ENCODE measurements at places on chromosomes 4 and X.

DNA sequence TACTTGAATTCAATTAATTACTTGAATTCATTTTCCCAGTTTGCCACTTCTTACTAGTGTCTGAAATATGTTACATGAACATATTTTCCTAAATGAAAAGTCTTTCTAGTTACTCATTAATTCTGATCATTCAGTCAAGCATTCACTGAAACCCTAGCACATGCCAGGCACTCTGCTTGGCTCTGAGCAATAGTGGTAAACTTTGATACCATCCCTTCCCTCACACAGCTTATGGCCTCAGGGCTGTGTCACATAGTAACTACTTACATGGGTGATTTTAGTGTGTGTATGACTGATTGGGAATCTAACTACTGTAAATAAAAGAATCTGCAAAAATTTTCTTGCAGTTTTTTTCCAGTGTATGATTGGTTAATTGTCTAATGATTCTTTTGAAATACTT, 32.7 kb downstream of the METAP1 start:
- no peak for DNase-seq

- DNase-seq, result no peak
Observed at GRCh38 chr4:116070283-116070682, 956.9 kb upstream of the NDST4 start.

DNA sequence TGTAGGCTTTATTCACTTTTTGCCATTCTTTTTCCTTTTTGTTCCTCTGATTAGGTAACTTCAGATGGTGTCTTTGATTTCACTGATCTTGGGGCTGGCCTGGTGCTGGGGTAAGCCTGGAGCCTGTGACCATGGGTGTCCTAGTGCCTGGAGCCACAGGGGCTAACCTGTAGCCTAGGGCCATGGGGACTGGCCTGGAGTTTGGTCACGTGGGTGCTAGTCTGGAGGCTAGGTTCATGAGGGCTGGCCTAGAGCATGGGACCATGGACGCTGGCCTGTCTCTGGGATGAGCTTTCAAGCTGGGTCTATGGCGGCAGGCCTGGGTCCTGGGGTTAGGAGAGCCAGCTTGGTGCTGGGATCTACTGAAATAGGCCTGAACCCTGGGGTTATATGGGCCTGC, 32.2 kb upstream of the ALG13 start:
- no peak for DNase-seq

GRCh38 chr4:7067452-7068278, at the start of gene GRPEL1:
TSS of gene GRPEL1 (minus strand) at chr4:7068064. CDS start at chr4:7068032, 32 bp downstream.
- DNase-seq, result peak; percentile 96

DNA sequence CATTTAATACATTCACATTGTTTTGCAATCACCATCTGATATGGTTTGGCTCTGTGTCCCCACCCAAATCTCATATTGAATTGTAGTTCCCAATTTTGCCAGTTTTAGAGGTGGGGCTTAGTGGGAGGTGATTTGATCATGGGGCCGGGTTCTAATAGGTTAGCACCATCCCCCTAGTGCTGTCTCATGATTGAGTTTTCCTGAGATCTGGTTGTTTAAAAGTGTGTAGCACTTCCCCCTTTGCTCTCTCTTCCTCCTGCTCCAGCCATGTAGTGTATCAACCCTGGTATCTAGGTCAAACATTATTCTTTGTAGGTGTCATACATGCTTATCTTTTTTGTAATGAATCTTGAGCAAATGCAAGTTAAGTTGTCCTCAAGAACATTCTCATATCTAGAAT, 83.3 kb upstream of the KIT start:
- DNase-seq, result no peak

- no peak for DNase-seq
Observed at GRCh38 chr4:123651066-123651465, 254.5 kb downstream of the SPRY1 start.

DNA sequence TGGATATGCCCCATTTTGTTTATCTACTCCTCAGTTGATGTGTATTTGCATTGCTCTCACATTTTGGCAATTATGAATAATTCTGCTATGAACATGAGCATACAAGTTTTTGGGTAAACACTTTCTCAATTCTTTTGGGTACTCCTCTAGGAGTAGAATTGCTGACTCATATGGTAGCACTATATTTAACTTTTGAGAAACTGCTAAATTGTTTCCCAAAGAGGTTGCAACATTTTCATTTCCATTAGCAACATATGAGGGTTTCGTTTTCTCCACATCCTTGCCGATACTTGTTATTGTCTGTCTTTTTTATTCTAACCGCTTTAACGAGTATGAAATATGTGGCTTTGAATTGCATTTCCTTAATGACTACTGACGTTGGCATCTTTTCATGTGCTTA, 185.4 kb downstream of the TSPAN5 start:
- no peak for DNase-seq

GRCh38 chrX:106702636-106703035, 23.9 kb upstream of the RNF128 start:
- DNase-seq, result no peak

DNA sequence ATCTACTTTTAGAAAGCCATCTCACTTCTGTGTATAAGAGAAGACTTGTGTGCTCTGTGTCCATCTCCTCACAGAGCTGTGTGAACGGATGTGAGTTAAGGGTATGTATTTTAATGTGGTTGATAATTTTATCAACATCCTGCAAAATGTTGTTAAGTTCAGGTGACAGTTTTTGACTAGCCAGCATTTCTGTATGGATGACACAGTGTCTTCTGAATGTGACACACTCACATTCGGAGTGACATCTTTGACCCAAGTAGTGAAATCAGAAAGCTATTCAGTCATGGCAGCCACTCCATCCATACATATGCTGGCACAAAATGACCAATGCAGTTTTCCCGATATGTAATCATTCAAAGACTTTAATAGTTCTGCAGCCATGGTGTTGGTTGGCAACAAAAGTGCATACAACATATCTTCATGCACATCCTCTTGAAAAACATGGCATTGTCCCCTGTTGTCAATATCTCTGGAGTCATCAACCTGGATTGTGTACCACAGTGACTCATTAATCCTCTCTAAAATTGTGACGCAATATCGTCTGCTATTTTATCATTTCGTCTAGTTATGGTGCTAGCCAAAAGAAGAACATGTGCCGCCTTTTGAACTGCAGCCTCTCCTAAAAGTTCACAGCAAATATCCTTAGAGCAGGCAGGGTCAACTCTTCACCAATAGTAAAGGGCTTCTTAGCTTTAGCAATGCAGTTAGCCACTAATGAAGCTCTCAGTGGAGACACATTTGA, 6.8 kb upstream of the FGF2 start:
- no peak for DNase-seq

DNA sequence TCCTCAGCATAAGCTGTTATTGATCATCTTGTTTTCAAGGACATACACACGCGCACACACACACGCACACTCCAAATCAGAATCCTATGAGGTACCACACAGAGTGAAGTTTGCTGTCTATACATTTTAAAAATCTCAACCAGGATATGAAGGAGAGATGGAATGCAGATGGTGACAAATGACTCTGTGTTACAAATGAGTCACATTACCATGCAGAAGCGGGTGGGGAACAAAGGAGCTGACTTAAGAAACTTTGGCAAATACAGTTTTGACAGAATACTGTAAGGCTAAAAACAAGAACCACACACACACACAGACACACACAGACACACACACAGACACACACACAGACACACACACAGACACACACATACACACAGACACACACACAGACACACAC, 81.7 kb downstream of the RELL1 start:
- no peak for DNase-seq

GRCh38 chr4:130714006-130714405, 1618.1 kb downstream of the C4orf33 start:
- no peak for DNase-seq

- no peak for DNase-seq
Observed at GRCh38 chr4:154707877-154708276, 35.9 kb upstream of the LRAT start.

GRCh38 chr4:88792268-88792781, 94.7 kb upstream of the NAP1L5 start:
- no peak for DNase-seq

- DNase-seq, result no peak
Observed at GRCh38 chr4:3659131-3659530, 107.1 kb upstream of the ADRA2C start.

GRCh38 chrX:10198254-10198653, 41.5 kb downstream of the CLCN4 start:
- DNase-seq, result no peak

DNA sequence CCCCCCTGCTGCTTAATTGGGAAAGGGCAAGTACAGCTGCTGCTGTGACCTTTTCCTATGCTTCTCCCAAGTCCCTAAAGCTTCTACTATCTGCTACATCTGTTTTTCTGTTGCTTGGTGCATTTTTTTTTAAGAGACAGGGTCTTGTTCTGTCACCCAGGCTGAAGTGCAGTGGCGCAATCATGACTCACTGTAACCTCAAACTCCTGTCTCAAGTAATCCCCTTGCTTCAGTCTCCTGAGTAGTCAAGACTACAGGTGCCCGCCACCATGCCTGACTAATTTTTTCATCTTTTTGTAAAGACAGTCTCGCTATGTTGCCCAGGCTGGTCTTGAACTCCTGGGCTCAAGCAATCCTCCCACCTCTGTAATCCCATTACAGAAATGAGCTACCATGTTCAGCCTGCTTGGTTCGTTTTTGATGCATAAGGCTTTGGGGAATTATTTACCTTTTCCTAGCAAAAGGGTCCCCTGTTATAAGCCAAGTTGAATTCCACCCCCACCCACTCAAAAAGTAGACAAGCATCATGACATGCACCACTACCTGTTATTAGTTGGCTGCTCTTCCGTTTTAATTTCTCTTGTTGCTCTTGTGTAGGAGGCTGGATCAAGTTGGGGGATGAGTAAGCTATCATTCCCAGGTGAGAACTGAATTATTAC, 39.6 kb downstream of the DGKK start:
- no peak for DNase-seq

DNA sequence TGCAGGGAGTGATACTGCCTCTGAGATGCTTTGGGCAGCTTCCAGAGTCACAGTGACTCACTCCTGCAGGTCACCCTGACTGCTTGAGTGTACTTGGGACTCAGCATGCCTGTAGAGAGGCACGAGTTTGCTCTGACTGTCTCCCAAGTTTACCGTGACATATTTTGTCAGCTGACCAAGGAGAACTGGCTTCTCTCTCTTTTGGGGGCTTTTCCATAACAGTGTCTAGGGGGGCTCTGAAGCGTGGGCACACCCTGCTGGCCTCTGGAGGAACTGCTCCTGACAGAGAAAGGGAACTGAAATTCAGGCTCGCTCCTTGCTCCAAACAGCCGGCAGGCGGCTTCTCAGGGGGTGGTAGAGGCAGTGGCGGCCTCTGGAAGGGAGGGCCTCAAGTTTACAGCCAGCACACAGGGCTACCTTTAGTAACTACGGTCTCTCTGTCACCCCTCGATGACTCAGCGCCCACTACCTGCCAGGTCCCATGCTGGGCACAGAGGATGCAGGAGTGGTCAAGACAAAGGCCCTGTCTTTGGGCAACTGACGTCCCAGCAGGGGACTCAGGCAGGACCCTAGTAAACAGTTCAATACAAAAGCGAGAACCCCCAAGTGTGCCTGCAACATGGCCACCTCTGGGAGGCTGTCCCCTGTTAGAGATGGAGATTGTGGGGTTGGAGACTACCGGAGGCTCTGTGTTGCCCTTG, 17.8 kb downstream of the ZNF185 start:
- DNase-seq, result no peak

- DNase-seq, result no peak
Observed at GRCh38 chr4:52979020-52979419, 116.9 kb downstream of the RASL11B start.

GRCh38 chr4:66071911-66072310, 401.6 kb upstream of the EPHA5 start:
- DNase-seq, result no peak

GRCh38 chr4:147794314-147794680, 62.4 kb downstream of the ARHGAP10 start:
- DNase-seq, result no peak

Data from GOT3 (cell line).